CD4-positive, alpha-beta T cell treated with Interleukin-17A for 1 hour (primary cell): ENCODE measurements at places on chromosomes 6 and 20.
A peak's percentile ranks its signal among the peaks of the same experiment; 100 is the strongest.

DNA sequence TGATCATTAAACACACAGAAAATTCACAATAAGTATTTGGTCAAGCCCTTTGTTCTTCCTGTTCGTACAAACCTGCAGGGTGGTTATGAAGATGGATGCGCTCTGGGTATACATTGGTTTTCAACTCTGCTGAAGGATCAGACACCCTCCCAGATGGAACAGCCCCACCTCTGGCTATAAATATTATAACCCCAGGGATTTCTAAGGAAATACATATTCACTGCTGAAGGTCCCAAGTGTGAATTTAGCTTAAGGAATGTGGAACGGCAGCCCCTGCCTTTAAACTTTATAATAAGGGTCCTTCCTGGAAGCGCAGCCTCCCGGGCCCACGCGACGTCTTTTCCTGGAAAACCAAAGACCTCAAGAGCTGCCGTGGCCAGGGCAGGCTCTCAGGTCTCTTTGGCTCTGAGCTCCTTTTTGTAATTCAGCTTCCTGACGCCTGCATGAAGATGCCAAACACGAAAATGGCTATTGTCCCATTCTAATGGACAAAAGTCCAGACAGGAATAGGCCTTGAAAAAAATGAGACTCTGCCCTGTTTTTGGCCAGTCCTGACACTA lies 172.4 kb upstream of the SSTR4 start:
- no peak for DNase-seq

GRCh38 chr6:164266851-164267250 lies 852.3 kb downstream of the QKI start:
- DNase-seq = no peak

DNA sequence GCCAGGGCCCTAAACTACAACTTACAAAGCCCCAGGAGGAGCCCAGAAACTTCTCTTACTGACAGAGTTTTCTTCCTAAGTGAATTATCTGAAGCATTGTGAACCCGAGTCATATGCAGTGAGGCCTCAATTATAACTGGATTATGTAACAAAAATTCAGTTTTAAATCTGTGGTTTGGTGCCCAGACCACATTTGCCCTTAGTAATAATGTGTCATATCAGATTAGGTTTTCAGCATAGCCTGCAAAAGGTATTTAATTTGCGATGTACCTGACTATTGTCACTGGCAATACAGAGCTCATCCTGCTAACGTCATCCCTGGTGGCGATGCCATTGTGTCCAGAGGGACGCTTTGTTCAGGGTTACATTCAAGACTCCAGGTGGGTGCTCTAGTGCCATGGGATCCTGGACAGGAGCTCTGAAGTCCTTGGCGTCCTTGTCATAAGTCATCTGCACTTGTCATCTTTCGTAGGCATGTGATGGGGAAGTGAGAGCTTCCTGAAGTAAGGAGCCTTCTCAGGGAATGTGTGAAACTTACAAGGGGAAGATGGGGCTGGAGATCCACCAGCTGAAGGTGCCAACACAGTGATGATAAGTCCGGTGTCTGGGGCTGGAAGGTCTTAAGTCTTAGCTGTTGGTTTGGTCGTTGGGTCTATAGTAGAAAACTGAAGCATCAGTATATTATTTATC lies 65.1 kb downstream of the HIVEP1 start:
- no peak for DNase-seq

DNA sequence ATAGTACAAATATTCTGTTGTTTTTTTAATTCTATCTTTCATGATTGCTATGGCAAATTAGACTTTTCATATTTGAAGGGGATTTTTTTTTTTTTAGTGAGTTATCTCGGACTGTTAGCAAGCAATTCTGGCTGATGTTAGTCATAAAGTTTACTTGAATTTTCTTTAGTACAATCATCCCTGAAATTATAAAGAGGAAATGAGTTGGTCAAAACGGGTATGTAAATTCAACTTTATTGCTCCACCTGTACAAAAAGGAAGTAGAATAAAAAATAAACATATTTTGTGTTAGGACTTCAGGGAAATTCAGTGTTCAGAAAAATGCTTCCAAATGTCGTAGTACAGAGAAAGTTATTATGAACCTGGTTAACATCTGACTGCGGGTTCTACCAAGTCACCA lies 40.3 kb downstream of the PPP1R14C start:
- no peak for DNase-seq

DNA sequence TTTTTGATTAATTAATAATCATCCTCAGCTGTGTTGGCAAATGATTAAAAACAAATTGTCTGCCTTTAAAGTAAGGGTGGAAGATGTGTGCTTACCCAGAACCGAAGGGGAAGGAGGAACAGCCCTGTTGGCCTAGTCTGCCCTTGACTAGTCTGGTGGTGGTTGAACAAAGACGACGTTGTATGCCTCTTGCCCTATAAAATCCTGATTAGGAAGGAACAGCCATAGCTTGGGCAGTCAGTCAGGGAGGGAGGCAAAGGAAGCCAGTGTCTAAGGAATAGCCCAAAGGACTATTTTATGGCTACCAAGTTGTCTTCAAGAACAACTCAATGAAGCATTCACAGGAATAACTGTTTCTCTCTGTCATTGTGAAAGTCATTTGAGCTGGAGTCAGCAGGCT lies 70.7 kb downstream of the PRDM1 start:
- DNase-seq = no peak

GRCh38 chr20:45630371-45630770 lies 713 bp downstream of the WFDC9 start:
- no peak for DNase-seq

DNA sequence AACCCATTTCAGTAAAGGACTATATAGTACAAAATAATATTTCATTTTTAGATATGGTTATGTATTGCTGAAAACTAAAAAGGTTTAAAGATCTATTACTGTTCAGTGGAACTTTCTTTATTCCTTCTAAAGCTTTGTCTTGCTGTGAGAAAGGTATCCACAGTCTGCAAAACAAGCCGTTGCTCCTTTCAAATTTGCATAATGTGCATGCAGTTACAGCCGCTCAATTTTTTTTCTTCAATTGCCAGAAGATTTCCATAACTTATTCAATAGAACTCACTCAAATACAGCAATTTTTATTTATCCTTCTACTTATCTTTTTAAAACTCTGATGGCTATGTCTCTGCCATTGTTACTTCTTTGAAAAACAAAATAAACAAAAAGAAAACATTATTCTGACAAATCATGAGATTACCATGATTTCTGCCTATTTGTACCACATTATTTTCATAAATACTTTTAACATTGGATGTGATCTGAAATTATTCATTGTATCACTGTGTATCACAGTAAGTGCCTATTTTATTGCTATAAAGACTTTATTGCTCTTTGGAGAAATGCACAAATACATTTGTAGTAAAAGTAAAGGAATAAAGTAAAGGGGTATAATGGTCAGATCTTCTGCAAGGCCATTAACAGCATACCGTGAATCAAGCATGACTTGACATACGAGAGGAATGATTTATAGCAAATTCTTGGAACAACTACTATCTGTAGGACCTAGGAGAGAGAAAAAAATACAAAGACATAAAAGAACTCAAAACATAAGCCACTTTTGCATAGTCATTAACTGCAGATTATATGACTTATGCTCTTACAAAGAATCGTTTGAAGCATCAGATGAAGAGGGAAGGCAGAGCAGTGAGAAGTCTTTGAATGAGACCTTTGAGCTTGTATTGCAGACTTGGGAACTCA lies 29.6 kb upstream of the HBS1L start:
- DNase-seq = no peak

DNA sequence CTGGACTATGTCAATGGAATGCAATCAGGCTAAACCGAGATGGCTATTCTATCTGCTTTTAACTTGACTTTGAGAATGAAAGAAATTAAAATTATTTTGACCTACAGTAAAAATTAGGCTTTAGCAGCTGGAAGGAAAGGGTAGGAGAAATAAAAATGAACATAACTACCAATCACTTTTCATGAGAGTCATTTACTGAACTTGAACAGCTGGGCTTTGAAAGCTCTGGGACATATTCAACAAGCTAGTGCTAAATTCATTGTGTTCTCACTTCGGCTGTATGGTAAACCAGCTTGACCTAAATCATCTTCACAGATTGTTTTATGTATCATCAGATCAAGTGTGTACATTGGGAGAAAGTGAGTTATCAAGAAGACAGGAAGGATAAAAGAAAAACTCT lies 161.5 kb upstream of the STXBP5 start:
- no peak for DNase-seq

GRCh38 chr20:63080811-63081210 lies 74.0 kb upstream of the BHLHE23 start:
- DNase-seq = no peak

DNA sequence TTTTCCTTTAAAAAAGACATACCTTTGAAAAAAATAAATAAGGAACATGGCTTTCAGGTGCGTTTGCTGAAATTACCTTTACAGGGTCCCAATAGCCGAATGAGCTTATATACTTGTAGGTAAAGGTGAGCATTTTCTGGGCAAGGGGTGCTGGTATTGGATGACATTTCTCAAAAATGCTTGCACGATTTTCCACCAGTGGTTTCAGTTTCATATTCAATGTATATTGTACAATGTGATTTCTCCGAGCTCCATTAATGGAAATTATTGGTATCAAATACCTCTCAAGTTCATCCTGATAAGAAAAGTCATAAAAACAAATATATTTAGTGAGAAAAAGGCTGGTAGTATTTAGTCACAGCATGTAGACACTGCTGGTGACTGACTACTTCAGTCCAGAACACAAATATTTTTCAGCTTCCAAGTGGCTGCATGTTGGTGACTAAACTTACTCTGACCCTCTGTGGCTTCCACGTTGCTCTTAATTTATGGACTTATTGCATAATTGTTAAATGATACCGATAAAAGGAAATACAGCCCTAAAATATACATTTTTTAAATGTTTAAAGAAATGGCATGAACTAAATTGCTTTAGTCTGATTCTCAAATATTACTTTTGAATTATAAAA lies 32.9 kb upstream of the ZBTB24 start:
- peak; percentile 41 for DNase-seq

- no peak for DNase-seq
These were observed 225.7 kb downstream of the HAO1 start for GRCh38 chr20:7714549-7714948.

DNA sequence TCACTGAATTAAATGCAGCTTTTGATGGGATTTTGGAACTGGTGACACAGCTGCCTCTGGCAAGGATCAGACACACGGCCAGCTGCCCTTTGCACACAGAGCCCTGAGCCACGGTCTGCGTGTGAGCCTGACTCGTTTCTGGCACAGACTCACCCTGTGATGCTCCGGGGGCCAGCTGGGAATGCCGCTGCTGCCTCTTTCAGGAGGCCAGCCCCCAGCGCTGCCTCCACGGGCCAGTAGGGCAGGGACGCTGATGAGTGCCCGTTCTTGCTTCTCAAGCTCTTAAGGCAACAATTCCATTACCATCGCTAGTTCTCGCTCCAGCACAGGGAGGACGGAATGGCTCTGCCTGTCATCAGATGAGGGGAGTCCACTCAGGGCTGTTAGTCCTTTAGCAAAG lies 61.6 kb downstream of the IRF4 start:
- no peak for DNase-seq

DNA sequence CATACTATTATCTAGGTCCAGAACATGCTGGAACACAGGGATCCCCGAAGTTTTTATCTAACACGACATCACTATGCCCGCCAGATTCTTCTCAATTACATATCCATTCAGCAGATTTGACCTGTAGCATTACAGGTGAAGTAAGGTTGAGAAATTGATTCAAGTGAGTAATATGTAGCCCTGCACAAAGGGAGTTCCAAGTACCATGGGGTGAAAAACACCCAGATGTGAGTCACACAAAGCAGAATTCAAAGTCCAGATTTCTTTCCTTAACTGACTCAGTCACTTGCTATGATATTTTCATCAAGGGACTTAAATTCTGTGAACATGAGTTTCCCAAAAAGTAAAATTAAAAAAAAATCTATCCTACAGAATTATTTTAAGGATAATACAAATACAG lies 655.4 kb upstream of the PTCHD4 start:
- no peak for DNase-seq

- DNase-seq = no peak
These were observed 177.3 kb downstream of the LRFN2 start for GRCh38 chr6:40409716-40410397.

- DNase-seq = no peak
These were observed 361.1 kb upstream of the PTCHD4 start for GRCh38 chr6:48472091-48472490.

- no peak for DNase-seq
These were observed 89.4 kb downstream of the C6orf118 start for GRCh38 chr6:165220045-165220444.
